GM12864 (cell line): ENCODE measurements at places on chromosomes 4 and X.

- no peak for DNase-seq
Observed at GRCh38 chr4:93144644-93145043, 683.9 kb upstream of the ATOH1 start.

DNA sequence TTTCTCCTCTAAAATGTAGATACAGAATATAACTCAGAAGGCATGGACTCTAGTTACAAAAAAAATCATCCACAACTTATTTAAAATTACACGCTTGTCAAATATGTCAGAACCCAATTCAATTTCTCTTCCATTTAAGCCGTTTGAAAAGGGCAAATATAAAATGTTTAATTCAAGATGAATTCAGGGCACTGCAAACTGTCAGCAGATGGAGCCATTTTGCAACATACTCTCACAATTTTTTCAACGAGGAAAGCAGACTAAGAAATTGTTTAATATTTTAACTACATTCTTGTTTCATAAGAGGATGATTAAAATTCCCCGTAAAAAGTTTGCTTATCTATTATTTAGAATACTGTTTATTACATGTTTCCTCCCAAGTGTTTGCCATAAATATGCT lies 321.3 kb upstream of the CPXCR1 start:
- no peak for DNase-seq

DNA sequence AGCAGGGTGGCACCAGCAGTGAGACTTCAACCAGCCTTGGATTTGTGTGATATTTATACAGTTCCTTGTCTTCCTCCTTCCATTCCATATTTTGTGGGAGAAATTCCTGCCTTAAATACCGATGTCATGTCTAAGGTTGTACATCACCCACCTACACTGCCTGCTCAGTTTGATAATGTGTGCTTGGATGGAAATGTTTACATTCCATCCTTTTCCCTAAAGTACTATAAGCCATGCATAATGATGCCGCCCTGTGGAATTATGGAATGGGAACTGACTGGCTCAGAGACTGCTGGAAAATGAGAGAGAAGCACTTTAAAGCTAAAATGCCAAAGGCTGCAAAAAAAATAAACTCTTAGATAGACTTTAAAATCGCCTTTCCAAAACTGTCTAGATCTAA lies 11.3 kb upstream of the GLUD2 start:
- DNase-seq = no peak

DNA sequence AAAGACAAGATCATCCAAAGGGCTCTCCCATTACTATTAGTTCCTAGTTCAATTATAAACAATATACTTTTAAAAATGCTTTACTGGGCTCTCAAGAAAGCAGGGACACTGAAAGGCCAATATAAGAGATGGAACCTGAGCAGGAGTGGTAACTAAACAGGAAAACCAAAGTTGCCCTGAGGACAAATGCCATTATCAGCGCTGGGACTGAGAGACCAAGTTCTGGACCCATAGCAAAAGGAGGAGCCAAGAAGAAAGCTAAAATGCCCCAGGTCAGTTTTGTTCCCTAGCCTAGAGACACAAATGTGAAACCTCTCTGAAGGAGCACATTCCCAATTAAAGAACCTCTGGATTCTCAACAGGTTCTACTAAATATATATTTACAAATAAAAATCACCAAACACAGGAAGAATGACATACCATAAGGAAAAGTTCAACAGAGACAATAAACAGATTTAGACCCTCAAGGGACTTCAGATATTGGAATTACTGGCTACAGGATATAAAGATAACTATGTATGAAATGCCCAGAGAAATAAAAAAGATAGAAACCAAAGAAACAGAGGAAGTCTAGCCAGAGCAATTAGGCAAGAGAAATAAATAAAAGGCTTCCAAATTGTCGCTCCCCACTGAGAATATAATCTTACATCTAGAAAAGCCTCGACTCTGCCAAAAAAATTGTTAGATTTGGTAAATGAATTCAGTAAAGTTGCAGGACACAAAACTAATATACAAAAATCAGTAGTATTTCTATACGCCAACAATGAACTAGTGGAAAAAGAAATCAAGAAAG lies 67.1 kb downstream of the KLHL8 start:
- DNase-seq = no peak

DNA sequence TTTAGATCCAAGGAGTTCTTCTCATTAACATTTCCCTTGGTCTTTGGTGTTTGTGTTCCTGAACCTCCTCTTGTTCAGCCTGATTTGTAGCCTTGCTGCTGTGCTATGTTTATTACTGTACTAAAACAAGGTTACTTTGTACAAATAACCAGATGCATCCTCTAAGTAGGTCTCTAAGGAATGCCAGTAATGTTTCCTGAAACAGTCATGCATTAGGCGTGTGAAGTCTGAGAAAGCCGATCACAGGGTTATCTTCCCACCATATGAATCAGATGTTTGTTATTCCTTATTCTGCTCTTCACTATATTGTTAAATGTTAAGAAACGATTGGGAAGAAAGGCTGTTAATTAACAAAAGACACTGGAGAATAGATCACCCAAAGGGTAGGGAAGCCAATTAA lies 66.9 kb downstream of the GALNTL6 start:
- DNase-seq = no peak

DNA sequence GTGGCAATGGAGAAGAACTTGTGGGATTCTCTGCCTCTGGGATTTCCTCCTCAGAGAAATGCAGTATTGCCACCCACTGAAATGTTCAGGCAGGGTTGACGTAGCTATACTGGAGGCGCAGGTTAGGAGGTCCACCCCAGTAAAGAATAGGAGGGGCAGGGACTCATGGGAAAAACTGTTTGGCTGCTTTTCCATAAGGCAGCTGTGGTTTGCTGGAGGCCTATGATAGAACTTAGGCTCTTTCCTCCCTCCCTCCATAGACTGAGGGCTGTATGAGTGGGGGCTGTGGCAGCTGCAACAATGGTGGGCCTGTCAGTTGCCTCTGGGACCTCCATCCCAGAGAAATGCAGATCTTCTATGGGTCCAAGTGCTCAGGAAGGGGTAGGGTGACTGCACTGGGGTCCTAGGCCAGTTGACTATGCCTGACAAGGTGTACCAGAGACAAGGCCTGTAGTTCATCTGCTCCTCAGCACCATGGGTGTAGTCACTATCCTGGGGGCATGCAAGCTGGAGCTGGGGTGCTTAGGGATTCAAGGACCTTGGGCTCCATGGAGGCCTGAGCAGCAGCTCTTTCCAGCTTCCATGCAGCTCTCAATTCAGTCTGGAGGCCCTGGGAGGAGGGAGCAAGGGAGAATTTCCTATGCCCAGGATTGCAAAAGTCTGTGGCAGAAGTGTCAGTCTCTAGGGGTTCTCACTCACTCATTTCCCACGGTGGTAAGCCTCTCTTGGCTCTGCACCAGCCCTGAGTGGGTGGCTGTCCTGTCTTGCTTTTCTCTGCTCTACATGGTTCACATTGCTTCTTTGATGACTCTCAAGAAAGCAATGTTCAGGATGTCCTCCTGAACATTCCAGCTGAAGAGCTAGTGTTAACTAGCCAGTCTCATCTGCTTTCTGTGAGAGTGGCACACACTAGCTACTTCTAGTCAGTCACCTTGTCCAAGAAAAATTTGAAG lies 353.0 kb downstream of the IDS start:
- no peak for DNase-seq

DNA sequence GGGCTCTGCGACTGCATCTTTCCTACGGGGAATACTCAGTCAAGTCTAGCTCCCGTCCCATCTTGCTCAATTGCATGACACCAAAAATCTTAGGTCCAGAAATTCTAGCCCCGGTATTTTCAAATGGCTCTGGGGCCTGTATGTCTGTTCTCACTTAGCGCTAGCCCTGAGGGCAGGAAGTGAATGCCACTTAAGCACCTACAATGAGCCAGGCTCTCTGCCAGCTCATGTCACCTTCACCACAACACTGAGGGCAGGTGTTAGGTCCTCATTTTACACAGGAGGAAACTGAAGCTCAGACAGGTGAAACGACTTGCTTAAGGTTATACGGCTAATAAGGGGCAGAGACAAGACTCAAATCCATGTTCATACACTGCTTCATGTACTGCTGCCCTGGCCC lies 282.8 kb downstream of the PPP1R2C start:
- no peak for DNase-seq

DNA sequence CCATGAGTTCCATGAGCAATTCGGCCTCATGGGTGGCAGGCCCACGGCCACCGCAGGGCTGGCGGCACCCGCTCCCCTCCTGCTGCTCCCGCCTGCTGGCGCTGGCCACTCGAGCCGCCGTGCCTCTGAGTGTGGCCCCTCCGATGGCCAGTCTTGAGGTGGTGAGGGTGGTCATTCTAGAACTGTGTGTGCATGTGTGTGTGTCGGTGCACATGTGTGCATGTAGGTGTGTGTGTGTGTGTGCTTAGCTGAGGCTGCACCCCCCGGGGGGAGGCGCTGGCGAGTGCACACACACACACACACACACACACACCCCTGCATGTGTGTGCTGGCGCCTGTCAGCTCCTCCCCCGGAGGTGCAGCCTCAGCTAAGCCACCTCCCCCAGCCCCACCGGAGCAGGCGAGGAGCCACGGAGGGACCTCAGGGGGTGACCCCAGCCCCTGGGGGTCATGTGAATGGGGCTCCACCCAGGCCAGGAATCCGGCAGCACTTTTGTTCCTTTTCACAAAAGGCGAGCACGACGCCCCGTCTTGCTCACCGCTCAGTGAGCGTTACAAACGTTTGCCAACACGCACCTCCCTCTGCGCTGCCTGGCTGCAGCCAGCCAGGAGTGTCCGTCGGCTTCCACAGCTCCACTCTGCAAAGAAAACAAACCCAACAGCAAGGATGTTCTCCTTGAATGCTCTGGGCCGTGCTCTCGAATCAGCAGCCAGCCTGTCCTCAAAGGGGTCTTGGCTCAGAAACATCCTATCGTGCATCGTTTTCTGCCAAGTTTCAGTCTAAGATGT lies 29.9 kb downstream of the FGFRL1 start:
- DNase-seq = no peak

DNA sequence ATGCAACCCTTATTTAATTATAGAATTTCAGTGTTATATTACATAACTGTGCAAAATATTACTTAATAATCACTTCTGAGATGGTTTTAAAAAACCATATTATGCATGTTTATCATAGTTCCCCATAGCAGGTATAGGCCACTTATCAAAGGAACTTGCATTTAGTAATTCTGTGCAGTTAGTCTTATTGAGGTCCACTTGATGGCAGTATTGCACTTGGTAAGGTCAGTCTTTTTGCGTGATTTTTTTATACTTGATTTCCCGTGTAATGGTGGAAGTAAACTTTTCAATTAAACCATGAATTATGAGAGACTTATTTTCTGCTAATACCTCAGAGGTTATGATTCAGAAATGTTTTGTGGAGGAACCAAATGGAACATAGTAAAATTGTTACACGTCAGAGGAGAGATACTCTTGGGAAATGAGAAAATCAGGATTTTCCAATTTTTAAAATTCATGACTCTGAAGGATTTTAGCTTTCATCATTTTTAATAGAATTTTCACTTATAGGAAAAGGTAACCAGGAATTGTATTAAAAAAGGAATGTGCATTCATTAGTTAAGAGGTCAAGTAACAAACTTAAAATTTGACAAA lies 230.0 kb downstream of the CCSER1 start:
- DNase-seq = no peak

DNA sequence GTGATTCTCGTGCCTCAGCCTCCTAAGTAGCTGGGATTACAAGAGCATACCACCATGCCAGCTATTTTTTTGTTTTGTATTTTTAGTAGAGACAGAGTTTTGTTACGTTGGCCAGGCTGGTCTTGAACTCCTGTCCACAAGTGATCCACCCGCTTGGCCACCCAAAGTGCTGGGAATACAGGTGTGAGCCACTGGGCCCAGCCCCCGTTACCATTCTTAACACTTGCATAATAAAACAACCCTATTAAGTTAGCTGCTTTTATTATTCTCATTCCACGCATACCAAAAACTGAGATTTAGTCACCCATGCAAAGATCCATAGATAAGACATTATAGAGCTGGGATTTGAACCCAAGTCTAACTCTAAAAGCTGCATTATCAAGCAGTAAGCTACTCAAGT lies 6.0 kb upstream of the TEX13A start:
- DNase-seq = no peak

DNA sequence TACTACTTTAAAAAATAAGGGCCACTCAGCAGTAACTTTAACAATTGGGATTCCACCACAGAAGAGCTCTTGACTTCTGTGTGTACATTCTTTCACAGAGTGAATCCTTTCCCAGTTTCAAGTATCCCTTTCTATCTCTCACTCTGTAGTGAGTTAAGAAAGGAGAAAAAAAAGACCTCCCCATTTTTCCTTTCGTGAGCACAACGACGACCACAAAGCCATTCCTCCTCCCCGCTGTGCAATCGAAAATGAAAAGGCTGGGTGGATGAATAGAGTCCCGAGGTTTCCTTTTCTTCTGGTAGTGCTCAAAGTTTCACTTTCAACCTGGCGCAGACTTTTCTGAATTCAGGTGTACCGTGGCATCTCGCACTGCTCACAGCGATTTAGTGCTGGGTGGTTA lies 58.0 kb downstream of the TAB3 start:
- DNase-seq = no peak

DNA sequence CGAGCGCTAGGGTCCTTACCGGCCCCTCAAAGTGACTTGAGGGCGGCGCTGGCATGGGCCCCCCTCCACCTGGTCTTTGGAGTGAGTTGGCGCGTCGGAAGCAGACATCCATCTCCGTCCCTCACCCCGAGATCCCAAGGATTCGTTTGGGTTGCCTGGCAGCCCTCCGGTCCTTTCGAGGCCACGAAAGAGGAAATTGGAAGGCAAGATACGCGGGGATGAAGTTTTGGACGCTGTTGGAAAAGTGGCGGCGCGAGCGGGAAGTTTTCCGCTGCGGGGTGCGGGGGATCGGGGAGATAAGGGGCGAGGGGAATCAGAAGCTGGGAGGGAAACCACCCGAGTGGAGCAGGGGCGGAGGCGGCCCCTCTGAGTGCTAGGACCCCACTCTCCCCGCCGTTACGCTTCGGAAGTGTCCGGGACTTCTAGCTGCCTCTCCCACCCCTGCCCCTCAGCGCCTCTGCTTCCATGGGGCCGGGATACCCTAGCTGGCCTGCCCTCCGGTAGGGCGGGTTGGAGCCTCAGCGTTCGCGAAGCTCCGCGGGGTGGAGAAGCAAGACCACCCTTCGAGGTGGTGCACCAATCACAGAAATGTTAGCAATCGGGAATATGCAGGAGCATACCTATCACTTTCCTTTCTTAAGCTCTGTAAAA lies 57.8 kb downstream of the FRMPD3 start:
- no peak for DNase-seq

GRCh38 chrX:38233891-38234667 lies 13.4 kb upstream of the SRPX start:
- DNase-seq = no peak
